ENCODE measurements at places on chromosomes 6 and 20. TPM values are rescaled to one million over a fixed set of nuclear protein-coding genes. Genes with fewer than 3 reads are reported as not detected.
A peak's percentile ranks its signal among the peaks of the same experiment; 100 is the strongest.

- DNase-seq, result peak; percentile 89
These were observed 162.7 kb downstream of the RALGAPA2 start for GRCh38 chr20:20549704-20550103.

GRCh38 chr6:119495230-119495683, 145.7 kb upstream of the MAN1A1 start:
- no peak for DNase-seq

GRCh38 chr6:147738099-147738498, 229.6 kb downstream of the SAMD5 start:
- DNase-seq, result no peak

- DNase-seq, result no peak
These were observed 103.7 kb downstream of the ARID1B start for GRCh38 chr6:156880913-156881312.

DNA sequence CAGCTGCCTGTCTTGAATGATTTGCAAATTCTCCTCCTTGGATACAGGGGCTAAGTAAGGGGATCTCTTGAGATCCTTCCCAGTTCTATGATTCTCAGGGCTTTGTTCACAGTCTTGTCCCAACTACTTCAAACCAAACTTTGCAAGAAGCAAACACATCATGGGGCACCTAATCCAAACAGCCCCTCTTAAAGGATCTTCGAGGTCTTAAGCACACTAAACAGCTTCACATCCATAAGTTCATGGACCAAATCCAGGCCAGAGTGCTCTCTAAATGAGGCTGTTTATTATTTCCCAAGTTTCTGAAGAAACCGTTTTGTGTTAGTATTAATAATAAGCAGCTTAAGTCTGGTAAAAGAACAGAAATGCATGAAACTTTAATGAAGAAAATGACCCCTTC, 75.2 kb downstream of the KIF6 start:
- peak; percentile 5 for DNase-seq

DNA sequence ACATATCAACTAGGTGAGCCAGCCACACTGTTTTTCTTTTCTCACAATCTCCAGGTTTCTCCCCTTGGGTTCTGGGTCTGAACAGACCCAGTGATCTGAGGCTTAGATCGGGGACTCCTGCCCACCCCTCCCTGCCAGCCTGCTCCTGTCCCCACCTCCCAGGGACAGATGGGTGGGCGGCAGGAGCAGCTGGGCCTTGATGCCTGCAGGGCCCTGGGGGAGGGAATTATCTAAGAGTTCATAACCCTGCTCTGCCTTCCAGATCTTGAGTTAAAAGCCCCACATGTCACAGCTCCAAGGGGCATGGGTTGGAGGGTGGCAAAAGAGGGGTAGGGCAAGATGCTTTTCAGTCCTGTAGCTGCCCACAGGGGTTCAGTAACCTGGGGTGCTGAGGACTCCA, 5.2 kb upstream of the XKR7 start:
- no peak for DNase-seq

- no peak for DNase-seq
These were observed 45.6 kb downstream of the NFATC2 start for GRCh38 chr20:51496964-51497363.

GRCh38 chr6:72446430-72446829, 175.4 kb upstream of the KCNQ5 start:
- DNase-seq, result peak; percentile 3

DNA sequence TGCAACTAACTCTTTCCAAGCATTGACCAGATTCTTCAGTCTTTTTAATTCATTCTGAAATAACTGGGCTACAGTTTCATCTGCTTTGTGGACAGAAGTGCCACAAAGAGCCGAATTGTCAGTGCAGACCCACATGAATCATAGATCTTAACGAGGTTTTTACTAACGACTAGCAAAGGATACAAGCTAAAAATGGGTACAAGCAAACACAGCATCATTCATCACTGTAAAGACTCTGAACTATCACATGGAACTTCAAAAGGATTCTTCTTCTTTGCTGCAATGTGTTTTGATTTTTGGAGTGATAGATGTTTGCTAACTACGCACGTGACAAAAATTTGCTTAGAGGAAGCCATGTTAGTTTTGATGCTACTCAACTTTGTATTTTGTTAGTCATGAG, 227.1 kb downstream of the ESR1 start:
- no peak for DNase-seq

DNA sequence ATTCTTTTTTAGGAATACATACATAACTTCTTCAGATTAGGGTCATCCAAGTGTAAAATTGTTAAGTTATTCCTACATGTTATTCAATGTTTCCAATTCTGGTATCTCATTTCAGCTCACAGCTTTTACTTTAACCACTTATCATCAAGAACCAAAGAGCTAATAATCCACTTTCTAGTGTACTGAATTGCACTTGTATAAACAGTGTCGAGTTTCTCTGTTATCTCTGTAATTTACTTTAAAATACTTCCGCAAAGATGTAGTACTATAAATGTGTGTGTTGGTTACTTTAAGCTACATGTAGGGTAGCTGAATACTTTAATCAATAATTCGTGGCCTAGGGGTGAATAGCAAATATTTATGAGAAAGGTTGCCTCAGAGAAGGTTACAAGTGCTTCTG, 8.8 kb upstream of the GJA1 start:
- DNase-seq, result no peak

- DNase-seq, result no peak
These were observed 137.4 kb upstream of the SGK1 start for GRCh38 chr6:134455319-134455718.

DNA sequence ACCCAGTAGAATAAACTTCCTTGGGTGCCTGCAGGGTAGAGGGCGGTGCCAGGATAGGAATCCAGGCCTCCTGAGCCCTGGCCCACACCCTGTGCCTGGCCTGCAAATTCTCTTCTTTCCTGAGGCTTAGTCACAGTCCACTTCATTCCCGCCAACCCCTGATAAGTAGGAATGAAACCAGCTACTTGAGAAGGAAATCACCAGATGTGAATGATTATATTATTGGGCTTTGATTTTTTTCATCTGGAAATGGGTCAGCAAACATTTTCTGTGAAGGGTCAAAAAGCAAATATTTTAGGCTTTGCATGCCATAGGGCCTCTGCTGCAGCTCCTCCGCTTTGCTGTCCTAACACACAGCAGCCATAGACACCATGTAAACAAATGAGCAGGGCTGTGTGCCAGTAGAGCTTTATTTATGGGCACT, 50.2 kb downstream of the STK35 start:
- peak; percentile 74 for DNase-seq

GRCh38 chr6:4885341-4885933, 109.2 kb downstream of the CDYL start:
- DNase-seq, result no peak

Gene ATAT1
- polyA plus RNA-seq, result 6.8 TPM

Gene TBPL1
- polyA plus RNA-seq, result 47.8 TPM

Gene PROKR2
- polyA plus RNA-seq, result not detected

Gene GJA10
- not detected for polyA plus RNA-seq

Gene SMPDL3A
- polyA plus RNA-seq, result 29.7 TPM
